ENCODE measurements at places on chromosomes 1 and 21.

DNA sequence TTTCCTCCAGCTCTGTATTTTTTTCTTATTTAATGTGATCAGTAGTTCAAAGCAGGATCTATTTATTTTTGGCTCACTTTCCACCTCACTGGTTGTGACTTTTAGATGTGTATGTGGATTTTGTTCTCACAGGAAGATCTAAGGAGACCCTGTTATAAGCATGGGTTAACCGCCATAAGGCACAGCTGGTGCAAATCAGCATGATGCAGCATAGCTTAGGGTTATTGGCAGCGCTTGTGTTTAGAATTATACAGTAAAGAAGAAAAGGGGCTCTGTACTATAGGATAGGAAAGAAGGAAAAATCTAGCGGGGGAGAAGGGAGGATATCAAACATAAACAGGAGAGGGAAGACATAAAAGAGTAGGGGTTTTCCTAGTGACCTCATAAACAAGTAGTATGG, 26.9 kb upstream of the RGL1 start:
- DNase-seq: no peak

GRCh38 chr1:24045771-24046170, 65.6 kb upstream of the SRSF10 start:
- DNase-seq: no peak

- DNase-seq: no peak
Measured at GRCh38 chr21:19712441-19712840, 1285.8 kb upstream of the NCAM2 start.

DNA sequence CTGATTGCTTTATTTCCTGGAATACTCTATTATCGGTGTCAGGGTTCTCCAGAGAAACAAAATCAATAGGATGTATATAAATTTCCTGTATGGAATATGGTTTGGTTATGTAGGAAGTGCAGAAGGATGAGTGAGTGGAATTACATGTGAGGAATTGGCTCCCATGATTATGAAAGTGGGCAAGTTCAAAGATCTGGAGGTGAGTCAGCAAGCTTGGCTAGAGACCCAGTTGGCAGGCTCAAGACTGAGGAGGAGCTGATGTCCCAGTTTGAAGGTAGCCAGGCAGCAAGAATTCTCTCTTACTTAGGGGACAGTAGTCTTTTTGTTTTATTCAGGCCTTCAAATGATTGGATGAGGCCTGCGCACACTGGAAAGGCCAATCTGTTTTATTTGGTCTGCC, 57.5 kb downstream of the MAP3K7CL start:
- DNase-seq: peak; percentile 84
